ENCODE measurements at places on chromosomes 6 and 20.

DNA sequence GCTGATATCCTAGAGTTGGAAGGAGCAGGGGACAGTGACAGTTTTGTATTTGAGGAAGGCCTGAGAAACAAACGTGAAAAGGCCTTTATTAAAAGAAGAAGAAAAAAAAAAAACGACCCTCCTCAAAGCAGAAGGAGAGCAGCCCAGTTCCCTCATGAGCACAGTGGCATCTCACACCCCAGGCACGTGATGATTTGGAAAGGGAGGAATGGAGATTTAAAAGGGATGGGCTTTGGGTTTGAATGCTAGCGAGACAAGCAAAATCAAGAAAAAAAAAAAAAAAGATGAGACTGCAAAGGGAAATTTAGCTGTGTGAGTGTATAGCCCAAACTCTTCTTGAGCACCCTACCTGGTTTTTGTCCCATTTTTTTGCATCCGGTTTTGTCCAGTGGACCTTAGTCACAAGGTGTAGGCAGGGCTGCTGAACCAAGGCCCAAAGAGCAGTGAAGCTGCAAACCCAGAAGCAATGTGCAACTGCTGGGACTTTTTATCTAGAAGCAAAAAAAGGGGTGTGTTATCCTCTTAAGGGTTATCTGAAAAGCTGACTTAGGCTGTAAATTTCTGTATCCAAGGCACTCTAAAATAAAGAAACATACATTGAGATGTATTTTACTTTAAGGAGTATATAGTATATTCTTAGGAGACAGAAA, 54.5 kb upstream of the RREB1 start:
- no peak for DNase-seq

DNA sequence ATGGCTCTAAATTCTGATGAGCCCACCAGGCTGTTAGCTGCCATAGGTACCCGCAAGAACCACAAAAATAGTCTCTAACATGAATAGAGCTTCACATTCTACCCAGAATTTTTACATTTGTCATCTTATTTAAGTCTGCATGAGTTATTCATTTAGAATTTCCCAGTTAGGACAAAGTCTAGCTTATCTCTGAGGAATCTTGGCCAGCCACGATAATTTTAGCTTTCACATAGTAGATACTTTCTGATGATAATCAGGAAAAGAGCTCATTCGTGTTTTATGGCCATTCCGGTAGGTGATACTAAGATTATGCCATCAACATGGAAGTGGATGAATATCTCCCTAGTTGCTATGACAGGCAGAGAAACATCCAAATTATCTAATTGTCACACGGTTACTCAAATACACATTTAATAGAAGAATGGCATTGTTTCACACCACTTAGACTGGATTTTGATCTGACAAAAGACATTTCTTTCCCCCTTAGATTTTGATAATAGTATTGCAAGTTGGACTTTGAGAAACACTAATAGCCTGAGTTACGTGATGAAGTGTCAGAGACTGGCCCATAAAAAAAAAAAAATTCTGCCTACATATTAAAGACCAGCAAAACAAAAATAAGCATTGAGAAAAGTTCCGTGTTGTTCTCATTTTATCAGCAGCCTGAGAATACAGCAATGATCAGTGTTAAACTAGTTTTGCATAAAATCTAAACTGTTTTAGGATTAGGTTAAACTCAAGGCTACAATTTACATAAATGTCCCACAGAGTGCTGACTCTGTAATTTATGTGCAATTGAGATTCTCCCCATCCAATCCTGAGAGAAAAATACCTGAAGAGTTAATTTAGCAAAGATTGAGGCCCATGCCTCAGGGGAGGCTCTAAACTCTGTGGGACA, 397.5 kb upstream of the ARID1B start:
- DNase-seq = no peak

- no peak for DNase-seq
Observed at GRCh38 chr6:4670824-4671409, 105.3 kb upstream of the CDYL start.

DNA sequence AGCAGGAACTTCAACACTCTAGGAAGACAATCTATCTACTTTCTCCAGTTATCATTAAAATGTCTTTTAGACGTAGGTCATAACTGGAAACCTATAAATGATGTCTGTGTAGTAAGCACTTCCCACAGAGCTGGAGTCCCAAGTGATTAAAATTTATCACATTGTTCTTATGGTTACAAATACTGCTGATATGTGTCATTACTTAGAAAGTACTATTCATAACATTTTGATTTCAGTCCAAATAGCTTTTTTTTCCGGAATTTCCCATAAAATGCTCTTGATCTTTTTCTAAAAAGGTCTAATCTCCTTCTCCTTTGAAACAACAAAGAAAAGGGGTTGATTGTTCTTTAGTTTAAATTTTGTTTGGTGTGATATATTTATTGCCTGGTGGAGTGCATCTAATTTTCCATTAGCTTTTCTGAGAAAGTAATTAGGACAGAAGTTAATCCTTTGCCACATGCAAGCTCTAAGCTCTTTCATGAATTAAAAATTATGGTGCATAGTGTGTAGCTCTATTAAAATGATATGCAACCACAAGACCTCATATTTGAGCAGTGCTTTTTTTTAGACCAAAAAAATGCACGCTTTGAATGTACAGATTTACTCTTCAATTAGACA, 132.7 kb upstream of the TCF21 start:
- DNase-seq = no peak

GRCh38 chr20:45406260-45407066, 1.6 kb upstream of the DBNDD2 start:
- no peak for DNase-seq

GRCh38 chr20:6164421-6165341, 41.9 kb upstream of the FERMT1 start:
- DNase-seq = no peak

DNA sequence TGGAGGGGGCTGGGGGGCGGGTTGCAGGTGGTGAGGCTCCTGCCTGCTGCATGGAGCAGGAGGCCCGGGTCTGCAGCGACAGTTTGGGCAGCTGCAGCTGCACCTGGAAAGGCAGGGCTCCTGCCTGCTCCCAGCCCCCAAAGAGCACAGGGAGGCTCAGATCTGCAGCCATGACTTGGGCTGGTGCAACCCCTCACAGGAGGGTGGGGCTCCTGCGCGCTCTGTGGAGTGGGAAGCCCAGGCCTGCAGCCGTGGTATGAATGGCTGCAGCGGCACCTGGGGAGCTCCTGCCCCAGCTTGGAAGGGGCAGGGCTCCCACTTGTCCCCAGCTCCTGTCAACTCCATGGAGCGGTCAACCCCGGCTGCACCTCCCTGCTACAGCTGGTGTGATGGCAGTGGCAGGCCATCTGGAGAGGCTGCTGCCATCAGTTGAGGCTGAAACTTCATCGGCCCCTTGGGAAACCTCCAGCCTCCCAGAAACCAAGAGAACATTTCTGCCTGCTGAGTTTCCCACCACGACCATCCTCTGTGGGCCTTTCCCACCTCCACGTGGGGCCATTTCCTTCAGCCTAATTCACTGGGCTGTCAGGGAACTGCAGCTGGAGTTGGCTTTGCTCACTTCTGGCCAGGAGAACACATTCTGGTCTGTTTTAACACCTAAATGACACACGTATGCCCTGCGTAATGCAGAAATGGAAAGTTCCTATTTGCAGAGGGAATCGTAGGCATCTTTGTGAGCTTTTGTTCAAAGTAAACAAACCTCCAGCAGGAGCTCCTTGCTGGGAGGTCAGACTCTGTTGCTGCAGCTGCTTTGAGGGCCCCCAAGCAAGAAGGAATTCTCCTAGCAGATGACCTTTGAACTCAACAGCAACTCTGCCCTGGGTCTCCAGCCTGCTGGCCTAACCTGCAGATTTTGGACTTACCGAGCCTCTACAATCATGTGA, 429.0 kb downstream of the PREX1 start:
- no peak for DNase-seq

DNA sequence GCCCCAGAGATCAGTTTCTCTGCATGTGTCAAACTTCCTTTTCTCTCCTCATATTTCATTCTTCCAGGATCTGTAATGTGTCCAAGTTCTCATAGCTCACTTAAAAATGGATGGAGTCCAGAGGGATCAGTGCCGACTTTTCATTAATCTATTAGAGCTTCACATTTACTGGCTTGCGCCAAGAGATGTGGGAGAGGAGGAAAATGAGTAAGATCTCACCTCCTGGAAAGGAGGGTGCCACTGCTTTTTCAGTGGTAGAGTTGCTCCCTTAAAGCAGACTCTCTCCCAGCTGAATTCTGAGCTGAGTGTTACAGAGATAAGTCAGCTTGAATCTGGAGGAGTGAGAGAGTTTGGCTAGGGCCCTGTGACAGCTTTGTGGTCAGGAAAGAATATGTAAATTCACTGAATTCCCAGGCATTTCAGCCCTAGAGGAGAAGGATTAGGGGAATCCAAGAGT, 175.9 kb downstream of the SOX4 start:
- DNase-seq = no peak

GRCh38 chr6:139891471-139891870, 517.0 kb upstream of the CITED2 start:
- no peak for DNase-seq

DNA sequence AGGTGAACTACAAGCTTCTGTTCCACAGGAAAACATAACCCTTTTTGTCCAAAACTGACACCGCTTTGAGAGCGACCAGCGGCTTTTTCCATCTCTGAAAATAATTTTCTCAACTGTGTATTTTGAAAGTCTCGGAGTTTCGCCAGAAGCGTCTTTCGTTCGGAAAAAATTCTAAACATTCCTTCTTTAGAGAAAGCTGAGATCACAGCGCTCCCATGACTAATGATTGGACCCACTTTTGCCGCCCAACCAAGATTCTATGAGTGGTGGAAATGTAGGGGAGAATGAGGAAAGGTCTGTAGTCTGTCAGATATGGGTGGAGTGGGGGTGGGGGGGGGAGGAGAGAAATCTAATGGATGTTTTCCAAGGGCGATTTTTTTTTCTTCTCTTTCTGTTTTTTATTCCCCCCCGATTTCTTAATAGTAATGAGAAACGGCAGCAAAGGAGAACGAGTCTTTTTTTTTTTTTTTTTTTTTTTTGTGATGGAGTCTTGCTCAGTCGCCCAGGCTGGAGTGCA, 189.3 kb downstream of the TRIM27 start:
- no peak for DNase-seq

GRCh38 chr6:159252955-159253508, 83.8 kb downstream of the FNDC1 start:
- no peak for DNase-seq

- DNase-seq = no peak
Observed at GRCh38 chr6:31794866-31795615, 511 bp downstream of the VARS1 start.

GRCh38 chr6:109311471-109311870, 70.8 kb downstream of the CD164 start:
- no peak for DNase-seq

- DNase-seq = no peak
Observed at GRCh38 chr20:50670126-50670862, 21.0 kb downstream of the RIPOR3 start.

DNA sequence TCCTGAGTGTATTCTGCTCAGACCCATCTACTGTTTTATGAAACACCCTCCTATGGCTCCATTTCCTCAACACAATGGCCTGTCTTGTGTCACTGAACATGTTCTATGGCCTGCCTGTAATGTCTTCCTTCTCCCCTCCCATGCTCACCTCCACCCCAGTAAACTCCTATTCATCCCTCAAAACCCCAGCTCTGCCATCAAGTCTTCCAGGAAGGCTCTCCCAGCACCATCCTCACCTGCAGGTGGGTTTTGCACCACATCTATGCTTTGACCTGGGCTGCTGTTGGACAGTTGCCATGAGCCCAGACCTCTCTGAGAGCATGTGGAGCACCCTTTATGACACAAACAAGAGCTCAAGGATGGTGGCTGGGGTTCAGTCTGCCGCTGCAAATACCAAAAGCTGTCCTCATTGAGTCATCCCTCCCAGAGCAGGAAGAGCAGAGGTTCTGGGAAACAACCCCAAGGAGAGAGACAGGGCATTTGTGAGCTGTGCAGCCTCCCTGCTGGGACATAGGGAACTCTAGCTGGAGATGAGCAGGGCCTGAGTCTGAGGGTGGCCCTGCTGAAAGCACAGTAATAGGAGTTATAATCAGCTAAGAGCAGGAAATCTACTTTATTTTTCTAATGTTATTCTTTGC, 93.8 kb upstream of the CD93 start:
- no peak for DNase-seq

DNA sequence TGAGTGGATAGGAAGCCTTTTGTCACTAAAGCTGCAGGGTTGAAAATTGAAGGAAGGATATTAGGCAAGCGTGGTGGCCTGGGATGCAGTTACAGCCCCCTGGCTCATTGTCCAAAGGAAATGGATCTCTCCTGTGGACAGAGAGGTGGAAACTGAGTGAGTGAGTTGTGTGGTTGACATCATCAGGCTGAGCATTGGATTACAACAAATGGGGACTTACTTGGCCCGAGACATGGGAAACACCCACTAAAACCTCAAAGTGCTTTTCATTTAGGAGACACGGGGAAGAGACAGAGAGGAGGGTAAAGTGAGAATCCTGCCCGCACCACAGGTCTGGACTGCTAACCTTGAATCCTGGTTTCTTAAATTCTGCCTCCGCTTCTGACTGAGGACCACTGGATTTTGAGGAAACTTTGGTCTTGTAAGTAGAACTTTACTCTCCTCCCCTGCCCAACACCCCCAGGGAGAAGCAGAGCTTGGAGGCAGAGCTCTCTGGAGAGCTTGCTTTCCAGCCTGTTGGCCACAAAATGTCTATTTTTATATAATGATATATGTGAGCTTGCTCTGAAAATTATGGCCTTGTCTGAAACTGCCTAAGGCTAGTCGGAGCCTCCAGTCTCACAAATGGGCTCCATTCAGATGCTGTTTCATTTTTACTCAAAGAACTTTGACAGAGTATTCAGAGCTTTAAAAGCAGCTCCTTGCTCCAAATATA, at the start of gene PKIG:
PKIG (plus strand) TSS at position 269 of the 715 bp plus-strand sequence. CDS start 31,978 bp downstream, outside the sequence.
- no peak for DNase-seq

DNA sequence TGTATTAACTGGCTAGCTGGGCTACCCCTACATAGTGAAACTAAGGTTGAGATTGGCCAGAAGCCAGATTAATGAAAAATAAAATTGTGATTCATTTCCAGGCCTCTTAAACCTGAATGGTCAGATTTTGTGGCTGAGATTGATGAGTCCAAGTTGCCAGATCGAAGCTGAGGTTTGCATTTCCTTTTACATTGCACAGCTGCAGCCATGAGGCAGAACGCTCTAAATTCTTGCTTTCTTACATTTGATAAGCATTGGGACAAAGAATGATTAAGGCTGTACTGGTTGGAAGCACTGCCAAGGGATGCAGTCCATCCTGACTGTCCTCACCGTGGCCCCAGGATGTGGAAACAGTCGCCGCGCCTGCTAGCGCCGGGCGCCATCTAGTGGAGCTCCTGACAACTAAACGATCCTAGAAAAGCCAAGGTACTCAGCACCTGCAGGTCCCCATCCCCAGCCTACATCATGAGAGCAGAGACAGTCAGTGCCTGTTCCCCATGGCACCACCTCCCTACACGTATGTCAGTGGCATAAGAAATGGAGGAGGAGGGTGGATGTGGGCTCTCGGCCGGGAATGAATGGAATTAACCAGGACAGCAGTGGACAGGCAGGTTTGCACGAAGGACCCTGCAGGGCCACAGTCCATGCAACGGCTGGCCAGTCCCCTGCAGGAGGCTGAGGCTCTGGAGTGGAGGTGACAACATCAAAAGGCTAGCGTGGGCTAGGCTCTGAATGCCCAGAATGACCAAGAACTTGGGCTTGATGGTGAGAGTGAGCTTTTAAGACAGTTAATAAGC, 19.0 kb downstream of the PXDC1 start:
- no peak for DNase-seq

- no peak for DNase-seq
Observed at GRCh38 chr20:9140162-9140760, 71.4 kb downstream of the PLCB4 start.

Data from stimulated activated CD8-positive, alpha-beta memory T cell treated with anti-CD3 and anti-CD28 coated beads, Interleukin-4, amount 100 ng/mL, for 4 hours (primary cell).